ENCODE measurements at places on chromosomes 11 and 22.

DNA sequence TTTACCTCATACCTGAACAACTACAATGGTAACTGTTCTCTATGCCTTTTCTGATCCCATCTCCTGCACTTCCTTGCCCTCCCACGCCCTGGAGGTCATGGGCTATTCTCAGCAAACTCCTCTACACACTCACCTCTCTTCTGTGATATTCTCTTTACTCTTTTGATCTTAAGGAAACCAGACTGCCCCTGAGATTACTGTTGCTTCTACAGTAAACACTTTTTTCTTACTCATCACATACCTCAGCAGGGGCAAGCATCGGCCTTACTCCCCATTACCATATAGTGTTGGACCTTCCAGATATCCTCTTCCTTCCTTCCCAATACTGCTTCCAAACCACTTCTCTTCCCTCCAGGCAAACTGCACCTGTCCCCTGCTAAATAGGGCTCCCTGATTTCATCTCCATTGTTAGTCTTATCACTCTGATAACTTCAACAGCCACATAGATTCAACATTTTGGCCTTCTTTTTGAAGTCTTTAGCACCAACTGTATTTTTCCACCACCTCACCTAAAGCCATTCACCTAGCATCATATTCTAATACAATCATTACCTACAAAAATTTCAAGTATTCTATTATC, 141.2 kb downstream of the RBFOX2 start:
- DNase-seq, result peak; percentile 74

GRCh38 chr22:43293259-43293654, 49.9 kb downstream of the SCUBE1 start:
- no peak for DNase-seq

DNA sequence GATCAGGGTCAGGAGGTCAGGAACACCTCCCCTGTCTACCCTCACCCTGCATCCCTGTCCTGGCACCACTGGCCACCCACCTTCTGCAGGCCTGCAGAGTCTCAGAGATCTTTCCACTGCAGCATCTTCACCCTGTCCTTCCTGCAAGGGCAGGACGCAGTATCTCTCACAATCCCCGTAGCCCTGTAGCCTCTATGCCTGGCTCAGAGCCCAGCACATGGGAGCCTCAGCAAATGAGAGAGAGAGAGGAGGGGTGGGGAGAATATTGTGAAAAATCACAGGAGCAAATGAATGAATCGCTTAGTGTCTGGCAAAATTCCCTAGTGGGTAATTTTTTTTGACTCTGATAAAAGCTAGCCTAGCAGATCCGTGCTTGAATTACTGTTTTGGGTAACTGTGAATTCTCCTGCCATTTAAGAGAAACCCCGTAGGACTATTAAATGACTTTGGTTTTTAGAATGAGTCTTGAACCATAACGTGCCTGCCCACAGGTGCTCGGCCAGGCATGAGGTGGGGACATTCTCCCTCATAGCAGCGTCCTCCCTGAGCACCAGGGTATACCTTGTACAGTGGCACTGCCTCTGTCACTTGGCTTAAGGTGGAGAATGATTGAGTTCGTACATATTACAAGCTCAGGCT, 91.5 kb downstream of the MORC2 start:
- peak; percentile 52 for DNase-seq

DNA sequence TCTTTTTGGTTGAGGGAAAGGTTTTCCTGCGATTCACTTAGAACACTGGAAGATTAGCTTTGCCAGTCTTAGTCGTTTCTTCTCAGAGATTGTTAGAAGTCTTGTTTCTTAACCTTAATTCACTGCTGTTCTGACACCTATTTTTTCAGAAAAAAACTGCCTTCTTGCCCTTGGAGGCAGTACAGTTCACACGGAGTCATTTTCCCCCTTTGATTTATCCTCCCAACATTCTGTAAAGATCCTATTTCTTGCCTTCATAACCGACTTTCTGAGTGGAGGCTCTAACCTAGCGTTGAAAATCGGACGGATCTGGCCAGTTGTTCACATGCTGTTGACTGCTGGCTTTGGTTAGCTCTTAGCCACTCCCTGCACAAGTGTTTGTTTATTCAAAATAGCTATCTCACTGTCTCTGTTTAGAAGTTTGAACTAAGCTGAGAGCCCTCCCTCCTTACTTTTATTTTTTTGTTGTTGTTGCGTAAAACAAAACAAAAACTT, 737 bp downstream of the BCL2L13 start:
- peak; percentile 70 for DNase-seq
